ENCODE measurements at places on chromosomes 16 and 17.
A peak's percentile ranks its signal among the peaks of the same experiment; 100 is the strongest.

GRCh38 chr17:27466376-27466742, 10.1 kb downstream of the KSR1 start:
- DNase-seq: no peak

GRCh38 chr17:45687594-45687993, 96.5 kb upstream of the CRHR1 start:
- no peak for DNase-seq

GRCh38 chr16:2438121-2438520, 8.9 kb downstream of the CCNF start:
- DNase-seq: no peak

DNA sequence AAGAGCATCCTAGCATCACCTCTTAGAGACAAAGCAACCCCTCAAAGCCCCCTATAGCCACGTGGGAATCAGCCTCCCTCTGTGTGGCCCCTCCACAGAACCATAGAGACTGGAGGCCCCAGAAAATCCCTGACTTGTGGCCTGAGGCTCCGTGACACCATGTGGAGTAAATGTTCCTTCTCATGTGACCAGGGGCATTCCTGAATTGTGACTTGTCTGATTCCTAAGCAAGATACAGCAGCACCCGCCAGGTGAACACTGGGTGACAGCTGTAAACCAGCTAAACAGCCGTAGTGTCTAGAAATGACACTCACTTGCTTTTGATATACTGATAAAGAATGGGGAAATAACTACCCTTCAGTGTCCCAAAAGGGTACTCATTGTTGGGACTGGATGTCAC, 79.0 kb downstream of the DYNLRB2 start:
- no peak for DNase-seq

DNA sequence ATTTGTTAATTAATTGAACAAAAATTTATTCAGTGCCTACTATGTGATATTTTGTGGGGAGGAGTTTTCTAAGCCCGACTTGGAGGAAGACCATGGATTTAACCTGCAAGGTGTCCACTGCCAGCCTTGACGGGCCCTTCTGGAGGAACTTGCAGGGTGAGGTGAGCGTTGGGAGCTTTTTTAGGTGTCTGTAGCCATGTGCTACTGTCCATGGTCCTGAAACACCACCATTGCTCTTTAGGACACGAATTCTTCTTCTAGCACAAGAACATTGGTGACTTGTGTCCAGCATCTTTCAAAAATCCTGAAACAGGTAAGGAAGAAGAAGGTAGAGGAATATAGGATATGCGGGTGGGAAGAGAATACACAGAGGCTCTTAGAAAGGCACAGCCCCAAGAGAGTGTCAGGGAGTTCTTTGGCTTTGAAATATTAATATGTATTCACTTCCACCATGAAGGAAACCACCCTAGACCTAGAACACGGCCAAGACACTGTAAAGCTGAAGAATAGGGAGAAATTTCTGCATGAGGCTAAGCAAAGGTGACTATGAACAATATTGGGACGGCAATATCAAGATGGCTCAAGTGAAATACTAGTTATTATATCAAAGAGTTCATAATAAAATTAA, 27.9 kb upstream of the OR4D1 start:
- DNase-seq: peak; percentile 59

DNA sequence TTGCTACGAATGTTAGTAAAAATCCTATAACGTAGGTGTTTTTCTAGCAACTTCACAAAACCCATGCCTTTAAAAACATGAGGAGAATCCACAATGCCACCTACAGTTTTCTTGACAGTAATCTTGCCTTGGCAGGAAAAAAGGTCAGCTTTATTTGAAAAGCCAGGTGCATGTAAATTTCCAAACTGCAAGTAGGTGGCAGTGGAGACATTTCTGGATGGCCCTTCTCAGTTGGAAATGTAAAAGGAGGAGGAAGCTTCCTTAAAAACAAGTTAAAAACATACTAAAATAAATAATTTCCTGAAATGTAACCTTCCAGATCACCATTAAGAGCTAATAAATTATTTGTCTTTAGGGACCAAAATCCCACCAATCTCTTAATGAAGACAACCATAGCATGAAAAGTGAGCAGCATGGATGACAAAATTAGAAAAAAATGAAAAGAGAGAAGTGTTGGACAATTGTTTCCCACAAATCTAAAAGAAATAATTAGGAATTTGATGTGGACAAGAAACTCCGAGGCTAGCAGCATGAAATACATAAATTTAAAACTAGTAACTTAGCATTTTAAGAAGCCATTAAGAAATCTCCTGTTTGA, 152.2 kb downstream of the SNX11 start:
- no peak for DNase-seq

GRCh38 chr16:25317732-25318316, 60.2 kb upstream of the ZKSCAN2 start:
- DNase-seq: no peak

- DNase-seq: no peak
Measured at GRCh38 chr17:45784741-45785479, 790 bp downstream of the CRHR1 start.

DNA sequence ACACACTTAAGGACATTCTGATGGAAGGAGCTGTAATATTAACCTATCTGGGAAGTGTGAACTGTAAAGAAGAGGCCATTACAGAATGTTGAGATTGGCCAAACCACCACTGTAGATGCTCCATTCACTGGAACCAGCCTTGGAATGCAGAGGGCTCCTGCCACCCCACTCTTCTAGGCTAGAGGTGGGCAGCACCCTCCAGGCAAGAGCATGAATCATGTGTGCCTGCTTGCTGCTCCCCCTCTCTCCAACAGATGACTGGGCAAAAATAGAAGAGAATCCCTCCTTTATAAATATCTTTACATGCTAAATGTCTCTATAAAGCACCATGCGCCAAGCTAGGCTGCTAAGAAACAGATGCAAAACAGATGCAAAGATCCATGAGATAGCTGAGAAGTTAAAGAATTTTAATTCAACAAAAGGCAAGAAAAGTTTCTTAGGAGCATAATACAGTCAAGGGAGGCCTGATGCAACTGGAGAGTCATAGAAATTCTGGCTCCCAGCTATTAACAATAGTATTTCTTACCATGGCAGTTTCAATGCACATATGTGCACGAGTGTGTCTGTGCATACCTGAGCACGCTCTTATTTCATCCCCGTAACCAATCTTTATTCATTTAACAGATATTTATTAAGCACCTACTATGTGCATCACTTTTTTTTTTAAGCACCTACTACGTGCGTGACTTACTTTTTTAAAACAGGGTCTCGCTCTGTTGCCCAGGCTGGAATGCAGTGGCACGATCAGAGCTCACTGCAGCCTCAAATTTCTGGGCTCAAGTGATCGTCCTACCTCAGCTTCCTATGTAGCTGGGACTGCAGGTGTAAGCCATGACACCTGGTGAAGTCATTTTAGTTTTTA, 53.6 kb downstream of the GRIN2A start:
- no peak for DNase-seq

Measured in left renal pelvis (tissue), 4 donors.